ENCODE measurements at places on chromosomes 7 and 10.

DNA sequence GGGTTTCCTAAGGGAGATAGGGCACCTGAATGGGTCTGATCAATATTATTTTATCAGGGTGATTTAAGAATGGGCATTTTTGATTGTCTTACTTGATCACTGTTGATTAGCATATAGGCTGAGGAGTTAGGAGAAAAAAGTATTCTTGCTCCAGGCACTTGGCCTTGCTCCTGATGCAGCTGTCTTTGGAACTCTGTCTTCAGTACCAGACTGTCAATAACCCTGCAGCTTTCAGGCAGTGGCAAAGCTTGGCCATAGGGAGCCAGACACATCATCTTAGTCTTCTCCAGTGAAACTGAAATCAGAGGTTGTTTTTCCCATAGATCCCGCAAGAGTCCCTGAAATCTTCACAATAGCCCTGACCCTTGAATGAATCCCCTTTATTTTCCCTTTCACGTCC is 47.2 kb downstream of the EXOC4 start:
- no peaks in the 10 kb centered on the region for H3K4me1 ChIP-seq
- H3K4me3 ChIP-seq, result no peak overlapping the region
- H3K27ac ChIP-seq, result no peak overlapping the region
- H3K27me3 ChIP-seq, result no peaks in the 10 kb centered on the region

DNA sequence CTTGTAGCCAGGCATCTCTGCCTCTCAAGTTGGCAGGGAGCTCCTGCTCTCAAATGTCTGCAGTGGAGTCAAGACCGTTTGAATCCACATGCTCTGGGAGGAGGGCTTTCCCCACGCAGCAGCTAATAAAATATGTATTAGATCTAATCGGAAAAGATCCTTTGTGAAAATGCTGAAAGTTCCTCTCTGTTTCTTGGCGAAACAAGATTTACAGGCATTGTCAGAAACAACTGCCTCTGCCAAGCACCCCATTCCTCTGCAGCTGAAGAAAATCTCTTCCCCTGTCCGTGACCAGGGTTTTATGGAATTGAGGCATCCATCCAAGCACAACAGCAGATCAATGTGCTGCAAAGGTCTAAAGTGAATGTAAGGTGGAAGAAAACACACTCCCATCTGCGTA is 165.8 kb downstream of the TCERG1L start:
- no peak for DNase-seq
- no peaks in the 10 kb centered on the region for H3K4me1 ChIP-seq
- no peak overlapping the region for H3K4me3 ChIP-seq

DNA sequence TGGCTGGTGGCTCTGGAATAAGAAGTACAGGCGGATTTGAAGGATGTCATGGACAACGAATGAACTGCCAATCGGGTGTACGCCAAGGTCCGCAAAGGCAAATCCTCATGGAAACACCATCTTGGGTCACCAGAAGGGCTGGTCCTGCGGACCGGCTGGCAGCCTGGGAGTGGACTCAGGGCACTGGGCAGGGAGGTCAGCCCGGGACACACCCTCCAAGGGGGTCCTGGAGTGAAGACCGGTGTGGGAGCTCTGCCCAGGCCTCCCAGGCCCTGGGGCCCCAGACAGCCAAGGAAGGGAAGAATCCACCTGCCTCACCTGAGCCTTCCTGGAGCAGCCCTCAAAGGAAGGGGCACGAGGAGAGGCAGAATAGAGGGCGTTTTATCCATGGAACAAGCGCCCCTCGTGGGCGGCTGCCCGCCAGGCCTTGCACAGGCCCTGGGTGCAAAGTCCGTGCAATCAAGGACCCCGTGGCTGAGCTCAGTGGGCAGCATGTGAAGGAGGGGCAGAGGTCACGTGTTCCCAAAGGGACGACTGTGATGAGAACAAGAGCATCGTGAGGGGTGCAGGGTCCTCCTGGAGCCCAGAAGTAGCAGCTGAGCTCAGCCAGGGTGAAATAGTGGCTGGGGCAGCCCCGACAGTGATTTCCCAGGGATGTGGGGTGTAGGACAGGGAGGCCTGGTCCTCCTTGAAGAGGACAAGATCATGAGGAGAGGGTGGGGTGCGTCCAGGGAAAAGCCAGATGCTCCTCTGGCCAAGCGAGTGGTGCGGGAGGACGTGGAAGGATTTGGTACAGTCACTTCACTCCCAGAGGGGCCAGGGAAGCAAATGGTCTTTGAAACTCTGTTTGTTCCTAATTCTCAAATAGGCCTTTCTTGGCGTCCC is 105.2 kb downstream of the TCERG1L start:
- no peak for DNase-seq
- H3K27ac ChIP-seq, result no peak overlapping the region
- no peaks in the 10 kb centered on the region for H3K27me3 ChIP-seq
- H3K36me3 ChIP-seq, result no peaks in the 10 kb centered on the region
- no peaks in the 10 kb centered on the region for H3K4me1 ChIP-seq

GRCh38 chr7:55379285-55379684 is 14.1 kb downstream of the LANCL2 start:
- DNase-seq, result no peak
- H3K27ac ChIP-seq, result no peak overlapping the region
- no peaks in the 10 kb centered on the region for H3K27me3 ChIP-seq
- H3K36me3 ChIP-seq, result no peaks in the 10 kb centered on the region
